CD4-positive, CD25-positive, alpha-beta regulatory T cell (primary cell): ENCODE measurements at places on chromosomes 7 and 10. TPM values are rescaled to one million over a fixed set of nuclear protein-coding genes. Genes with fewer than 3 reads are reported as not detected.

SPDYE3 gene
- total RNA-seq: not detected

FAM25G gene
- total RNA-seq: not detected

GRCh38 chr7:73539709-73540108 is 17.6 kb upstream of the BAZ1B start:
- DNase-seq: no peak

DNA sequence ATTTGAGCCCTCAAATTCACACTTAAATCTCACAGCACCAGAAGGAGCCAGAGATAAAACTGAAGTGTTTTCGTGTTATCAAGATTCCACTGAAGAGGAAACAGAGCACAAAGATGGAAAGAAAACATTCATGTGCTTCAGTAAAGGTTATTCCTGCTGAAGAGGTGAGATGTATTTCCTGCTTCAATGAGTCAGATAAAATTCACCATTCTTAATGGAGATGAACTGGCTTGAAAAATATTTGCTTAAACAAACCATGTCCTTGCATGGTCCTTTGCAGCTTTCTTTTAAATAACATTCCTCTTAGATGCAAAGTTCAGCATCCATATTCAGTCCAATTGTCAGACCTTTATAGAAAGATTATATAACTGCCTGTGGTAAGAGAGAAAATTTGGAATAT is 294.2 kb downstream of the IPMK start:
- no peak for DNase-seq

GRCh38 chr10:12432402-12433189 is 83.2 kb downstream of the CAMK1D start:
- DNase-seq: no peak

LRRTM3 gene
- total RNA-seq: not detected

DNA sequence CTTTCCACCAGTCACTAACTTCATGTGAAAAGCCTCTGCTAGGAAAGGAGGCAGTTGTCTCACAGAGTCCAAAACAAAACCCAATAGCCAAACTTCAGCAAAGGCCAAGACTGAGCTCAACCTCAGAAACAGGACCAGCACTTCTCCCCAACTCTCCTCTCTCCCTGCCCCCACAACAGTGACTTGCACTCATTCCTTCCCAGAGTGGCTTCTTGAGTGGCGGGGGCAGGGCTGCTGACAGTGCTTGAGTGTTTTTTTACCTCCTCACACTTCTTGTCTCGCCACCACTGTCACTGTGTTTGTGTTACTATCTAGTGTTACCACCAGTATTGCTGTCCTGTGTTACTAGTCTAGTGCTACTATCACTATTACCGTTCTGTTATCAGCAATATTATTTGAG is 206.8 kb downstream of the KLF6 start:
- no peak for DNase-seq

DNA sequence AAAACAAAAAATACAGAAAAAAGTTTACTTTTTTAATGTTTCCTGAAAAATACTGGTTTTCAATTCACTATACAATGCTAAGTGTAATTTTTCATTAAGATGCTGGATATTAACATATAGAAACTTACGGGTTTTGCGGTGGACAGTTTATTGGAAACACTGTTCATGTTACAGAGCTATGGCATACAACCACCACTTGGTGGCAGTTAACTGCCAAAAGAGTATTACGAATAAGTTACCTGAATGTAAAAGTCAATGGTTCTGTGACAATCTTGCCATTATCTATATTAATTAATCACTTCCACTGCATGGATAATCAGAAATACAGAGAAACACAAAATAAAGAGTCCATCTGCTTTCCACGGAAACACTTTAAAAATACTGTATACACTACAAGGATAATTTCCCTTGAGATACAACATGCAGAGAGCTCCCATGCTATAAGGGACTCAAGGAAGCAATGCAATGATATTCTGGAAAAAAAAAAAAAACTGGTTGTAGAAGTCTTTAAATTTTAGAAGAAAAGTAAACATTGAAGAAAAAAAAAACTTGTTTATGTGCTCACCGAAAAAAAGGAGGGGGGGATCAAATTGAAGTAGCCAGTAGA is 97.0 kb downstream of the TPK1 start:
- no peak for DNase-seq
